IPS DF 6.9 (cell line): ENCODE measurements at places on chromosomes 16 and 17.

DNA sequence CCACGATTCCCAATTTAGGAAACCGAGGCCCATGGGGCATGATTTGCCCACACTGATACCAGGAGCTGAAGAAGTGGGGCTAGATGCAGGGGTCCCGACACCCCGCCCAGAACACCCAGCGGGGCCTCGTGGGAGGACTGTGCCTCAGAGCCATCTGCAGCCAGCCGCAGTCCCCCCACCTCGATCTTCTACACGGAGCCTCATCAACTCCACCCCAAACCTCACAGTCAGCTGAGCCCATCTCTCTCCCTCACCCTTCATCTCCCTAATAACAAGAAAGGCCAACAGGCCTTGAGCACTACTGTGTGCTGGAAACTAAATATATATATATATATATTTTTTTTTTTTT, 4.2 kb downstream of the ITGAE start:
- no peak for DNase-seq

GRCh38 chr16:4407543-4408322, 8.7 kb downstream of the CORO7 start:
- DNase-seq, result no peak

- no peak for DNase-seq
These were observed 7.9 kb upstream of the DNAH17 start for GRCh38 chr17:78585006-78585630.

DNA sequence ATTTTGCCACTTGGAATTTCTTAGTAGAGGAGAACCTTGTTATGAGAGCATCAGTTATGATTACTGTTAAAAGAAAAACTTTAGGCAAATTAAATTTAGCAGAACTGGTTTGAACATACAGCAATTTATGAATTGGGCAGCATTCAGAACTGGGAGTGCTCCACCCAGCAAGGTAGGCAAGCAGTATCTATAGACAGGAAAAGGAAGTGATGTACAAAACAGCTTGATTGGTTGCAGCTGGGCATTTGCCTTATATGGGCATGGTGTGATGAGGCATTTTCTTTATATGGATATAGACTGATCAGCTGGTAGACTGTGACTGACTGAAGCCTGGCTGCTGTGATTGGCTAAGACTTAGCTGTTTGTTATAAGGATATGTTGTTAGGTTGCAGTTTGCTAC, 17.6 kb upstream of the CYLD start:
- no peak for DNase-seq

- no peak for DNase-seq
These were observed 260.8 kb upstream of the ZFHX3 start for GRCh38 chr16:73308771-73309170.

DNA sequence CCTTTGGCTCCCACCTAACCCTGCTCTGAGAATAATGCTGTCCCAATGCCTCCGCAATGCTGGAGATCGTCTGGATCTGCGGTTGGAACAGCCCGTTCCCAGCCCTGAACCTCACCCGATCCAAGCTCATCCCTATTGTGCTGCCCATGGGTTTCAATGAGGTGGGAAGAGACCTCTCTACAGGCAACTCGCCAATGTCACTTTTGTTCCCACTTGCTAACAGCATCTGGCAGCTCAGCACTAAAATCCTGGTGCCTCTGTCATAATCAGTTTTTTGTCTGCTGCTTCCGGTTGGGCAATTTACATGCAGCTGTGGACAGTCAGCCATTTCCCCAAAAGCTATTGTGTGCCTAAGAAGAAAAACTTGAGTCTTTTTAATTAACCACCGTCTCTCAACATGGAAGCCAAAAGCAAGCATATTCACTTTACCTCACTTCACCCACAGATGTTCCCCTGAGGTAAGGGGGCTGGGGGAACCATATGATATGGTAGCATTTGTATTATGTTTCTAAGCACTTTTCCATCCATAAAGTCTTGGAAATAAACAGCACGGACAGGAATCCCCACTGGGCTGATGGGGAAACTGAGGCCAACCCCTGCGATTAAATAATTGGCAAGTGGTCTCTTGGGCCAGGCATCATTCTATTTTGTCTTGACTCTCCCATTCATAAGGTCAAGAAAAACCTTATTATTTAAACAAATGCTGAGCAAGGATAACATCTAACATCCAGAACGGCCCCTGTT, 159.2 kb upstream of the CDH5 start:
- no peak for DNase-seq

DNA sequence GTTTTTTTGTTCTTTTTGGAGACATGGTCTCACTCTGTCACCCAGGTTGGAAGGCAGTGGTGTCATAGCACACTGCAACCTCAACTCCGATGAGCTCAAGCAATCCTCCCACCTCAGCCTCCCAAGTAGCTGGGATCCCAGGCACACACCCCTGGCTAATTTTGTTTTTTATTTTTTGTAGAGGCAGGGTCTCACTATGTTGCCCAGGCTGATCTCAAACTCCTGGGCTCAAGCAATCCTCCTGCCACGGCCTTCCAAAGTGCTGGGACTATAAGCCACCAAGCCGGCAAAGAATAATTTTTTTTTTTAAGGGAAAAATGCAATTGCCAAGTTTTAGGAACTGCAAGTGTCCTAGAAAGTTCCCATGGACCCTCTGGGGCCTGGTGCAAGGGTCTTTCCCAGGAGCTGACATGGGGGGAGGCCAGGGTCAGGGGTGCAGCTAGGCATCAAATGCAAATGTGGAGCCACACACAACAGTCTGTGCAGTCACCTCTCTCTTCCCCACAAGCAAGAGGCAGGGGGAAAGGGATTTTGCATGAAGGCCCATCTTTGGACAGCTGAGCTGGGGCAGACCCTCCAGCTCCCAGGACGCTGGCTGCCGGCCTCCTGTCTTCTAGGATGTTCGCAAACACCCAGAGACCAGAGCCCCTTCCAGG, 20.1 kb upstream of the BCAR1 start:
- DNase-seq, result no peak
